HCT116 (cell line): ENCODE measurements at places on chromosomes 5 and 9.

DNA sequence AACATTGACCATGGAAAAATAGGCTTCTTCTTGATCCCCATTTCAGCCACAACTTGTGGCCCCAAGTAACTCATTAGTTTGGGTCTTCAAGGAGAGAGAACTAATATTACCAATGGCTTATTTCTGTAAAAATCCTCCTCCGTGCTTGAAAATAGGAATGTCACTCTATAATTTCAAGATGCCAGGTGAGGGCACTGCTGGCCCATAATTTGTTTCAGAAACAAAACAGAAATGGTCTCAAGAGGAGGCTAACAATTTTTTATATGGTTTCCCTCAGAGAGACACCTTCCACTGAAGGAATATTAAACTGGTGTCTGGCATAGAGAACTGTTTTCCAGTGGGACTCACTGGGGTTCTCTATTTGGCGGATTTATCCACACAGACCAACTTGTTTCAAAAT, 437.0 kb upstream of the TRPC7 start:
- DNase-seq, result no peak

DNA sequence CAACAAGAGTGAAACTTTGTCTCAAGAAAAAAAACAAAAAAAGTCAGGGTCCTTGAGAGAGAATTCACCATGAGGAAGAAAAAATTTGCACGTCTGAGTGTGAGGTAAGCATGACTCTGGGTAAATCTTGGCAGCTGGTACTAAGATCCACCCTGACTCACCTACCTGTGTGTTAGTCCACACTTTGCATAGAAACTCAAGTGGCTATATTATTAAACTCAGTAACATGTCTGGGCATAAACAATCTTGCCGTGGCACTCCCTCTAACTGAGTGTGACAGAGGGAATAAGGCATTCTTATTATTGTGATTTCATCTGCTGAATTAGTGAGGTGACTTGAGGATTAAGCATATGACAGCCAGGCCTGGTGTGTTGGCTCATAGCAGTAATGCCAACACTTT, 259.4 kb upstream of the VLDLR start:
- DNase-seq, result no peak

GRCh38 chr9:29290516-29290915, 1717.2 kb upstream of the C9orf72 start:
- no peak for DNase-seq

DNA sequence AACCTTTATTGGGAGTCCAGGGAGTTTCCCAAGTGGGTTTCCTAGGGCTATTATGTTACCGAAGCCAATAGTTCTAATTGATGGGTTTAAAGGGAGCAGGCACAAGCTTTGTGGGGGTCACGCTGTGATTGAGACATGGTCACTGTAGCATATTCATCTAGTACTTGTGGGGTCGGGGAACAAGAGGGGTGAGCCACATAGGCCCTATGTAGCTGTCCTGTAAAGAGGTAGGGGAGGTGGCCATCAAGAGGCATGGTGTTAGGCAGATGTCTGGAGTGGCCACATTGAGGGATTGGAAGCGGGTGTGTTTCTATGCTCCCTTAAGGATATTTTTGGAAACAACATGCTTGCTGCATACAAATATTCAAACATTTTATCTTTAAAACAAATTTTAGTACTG, 50.1 kb downstream of the EXOSC2 start:
- no peak for DNase-seq

- DNase-seq, result no peak
These were observed 250.1 kb downstream of the PBX3 start for GRCh38 chr9:125997196-125997823.

- no peak for DNase-seq
These were observed 51.6 kb upstream of the FUBP3 start for GRCh38 chr9:130527651-130528310.

DNA sequence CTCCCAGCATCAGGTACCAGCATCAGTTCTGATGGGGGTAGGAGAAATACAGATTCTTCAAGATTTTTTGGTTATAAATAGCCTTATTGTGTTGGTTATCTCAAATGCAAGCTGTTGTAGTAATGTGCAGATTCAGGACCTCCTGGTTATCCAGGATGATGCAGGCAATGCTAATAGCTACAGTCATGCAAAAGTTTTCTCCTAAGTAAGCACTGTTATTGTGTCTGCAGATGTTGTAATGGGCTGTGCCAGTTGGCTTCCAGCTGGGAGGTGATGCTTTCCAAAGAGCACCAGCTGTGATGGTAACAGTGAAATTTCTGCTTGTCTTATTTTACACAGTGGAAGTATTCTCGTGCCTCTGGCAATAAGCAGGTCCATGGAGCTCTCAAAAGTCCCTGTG, 719.2 kb upstream of the CTNND2 start:
- no peak for DNase-seq
